ENCODE measurements at places on chromosomes 5 and 9.

- DNase-seq, result no peak
Measured at GRCh38 chr5:139767960-139768359, 27.6 kb upstream of the PSD2 start.

GRCh38 chr5:127024821-127025220, 5.5 kb downstream of the MARCHF3 start:
- DNase-seq, result no peak

- no peak for DNase-seq
Measured at GRCh38 chr5:97455996-97456395, 272.9 kb upstream of the RIOK2 start.

- DNase-seq, result no peak
Measured at GRCh38 chr9:75490326-75490725, 400.1 kb upstream of the PCSK5 start.

- no peak for DNase-seq
Measured at GRCh38 chr5:115489733-115490132, 54.8 kb downstream of the FEM1C start.

- DNase-seq, result no peak
Measured at GRCh38 chr5:58496488-58496887, 5.3 kb downstream of the GAPT start.

GRCh38 chr5:158423623-158424200, 564.8 kb upstream of the CLINT1 start:
- DNase-seq, result no peak

DNA sequence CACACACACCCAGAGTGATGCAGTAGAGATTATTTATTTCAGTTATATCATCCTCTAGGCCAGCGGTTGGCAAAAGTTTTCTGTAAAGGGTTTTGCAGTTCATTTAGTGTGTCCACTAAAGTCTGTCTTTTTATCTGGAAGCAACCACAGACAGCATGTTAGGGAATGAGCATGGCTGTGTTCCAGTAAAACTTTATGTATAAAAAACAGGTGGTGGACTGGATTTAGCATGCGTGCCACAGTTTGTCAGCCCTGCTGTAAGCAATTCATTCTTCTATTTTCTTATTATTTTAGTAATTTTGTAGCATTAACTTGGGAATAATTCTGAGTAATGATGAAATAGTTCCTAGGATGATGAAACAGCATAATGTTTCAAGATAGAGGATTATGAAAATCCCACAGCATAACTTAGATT, 51.7 kb downstream of the CCNH start:
- no peak for DNase-seq

DNA sequence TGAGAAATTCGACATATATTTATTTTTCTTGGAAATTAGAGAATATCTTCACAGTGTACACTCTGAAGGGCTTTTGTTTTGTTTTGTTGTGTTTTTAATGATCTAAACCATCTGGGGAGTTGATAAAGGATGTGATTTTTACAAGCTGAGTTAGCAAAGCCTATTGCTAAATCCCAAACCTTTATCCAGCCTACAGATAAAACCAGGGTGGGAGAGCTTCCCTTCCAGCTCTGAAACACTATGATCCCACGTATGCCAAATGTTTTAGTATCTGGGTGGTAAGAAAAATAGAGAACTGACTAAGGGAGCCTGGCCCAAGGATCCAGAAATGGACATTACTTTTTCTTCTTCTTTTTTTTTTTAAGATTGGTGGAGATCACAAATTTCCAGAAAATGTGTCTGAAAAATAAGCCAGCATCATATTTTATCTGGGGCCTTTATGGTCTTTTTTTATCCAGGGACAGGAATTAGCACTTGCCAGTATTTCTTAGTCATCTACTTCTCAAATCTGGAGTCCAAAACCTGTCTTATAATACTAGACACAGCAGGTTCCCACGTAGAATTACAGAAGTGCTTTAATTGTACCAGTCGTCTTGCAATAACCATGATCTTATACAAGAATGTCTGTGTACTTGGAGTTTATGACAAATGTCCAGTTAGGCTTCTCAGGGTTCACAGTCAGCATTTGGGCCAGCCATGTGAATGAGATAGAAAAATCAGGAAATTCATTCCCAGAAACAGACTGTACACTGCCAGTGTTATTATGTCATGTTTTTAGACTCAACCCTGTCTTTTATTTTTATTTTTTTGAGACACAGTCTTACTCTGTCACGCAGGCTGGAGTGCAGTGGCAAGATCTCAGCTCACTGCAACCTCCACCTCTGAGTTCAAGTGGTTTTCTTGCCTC, 290.8 kb upstream of the MPDZ start:
- DNase-seq, result no peak

- DNase-seq, result no peak
Measured at GRCh38 chr5:181099602-181100086, 31.3 kb downstream of the OR2V1 start.

DNA sequence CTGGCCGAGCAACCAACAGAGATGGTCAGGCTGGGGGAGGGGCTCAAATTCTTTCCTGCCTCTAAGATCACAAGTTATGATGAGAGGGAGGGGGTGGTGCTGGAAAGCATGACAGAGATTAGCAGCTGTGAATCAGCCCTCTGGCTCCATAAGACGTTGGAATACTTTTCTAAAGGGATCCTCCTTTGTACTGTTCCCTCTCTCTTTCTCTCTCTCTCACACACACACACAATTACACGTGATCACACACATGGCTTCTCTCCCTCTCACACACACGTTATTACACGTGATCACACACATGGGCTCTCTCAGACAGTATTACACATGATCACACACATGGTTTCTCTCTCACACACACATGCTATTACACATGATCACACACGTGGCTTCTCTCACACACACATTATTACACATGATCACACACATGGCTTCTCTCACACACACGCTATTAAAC, at the start of gene SLC45A2:
Gene SLC45A2, minus strand, starts transcription at position 23 of the 454 bp plus-strand sequence. CDS start 110 bp downstream, outside the sequence.
- no peak for DNase-seq

GRCh38 chr5:142353071-142353472, 28.3 kb upstream of the SPRY4 start:
- no peak for DNase-seq

DNA sequence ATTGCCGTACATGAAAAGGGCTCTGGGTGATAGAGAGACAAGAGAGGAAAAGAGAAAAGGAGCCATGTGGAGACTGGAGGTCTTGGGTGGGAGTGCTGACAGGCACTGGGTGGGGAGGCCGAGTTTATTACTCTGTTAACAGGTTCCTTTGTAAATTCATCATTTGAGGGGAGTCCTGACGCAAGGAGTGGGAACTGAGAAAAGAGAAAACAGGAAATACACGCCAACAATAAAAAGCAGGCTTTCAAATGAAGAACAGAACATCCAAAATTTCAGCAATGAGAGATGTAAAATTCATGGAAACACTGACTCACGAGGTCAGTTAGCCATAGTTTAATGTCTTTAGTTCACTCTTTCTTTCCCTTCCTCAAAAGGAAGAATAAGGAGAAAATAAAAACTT, 342.8 kb downstream of the TMEM167A start:
- DNase-seq, result no peak

GRCh38 chr9:31950756-31951155, 433.7 kb upstream of the ACO1 start:
- no peak for DNase-seq

DNA sequence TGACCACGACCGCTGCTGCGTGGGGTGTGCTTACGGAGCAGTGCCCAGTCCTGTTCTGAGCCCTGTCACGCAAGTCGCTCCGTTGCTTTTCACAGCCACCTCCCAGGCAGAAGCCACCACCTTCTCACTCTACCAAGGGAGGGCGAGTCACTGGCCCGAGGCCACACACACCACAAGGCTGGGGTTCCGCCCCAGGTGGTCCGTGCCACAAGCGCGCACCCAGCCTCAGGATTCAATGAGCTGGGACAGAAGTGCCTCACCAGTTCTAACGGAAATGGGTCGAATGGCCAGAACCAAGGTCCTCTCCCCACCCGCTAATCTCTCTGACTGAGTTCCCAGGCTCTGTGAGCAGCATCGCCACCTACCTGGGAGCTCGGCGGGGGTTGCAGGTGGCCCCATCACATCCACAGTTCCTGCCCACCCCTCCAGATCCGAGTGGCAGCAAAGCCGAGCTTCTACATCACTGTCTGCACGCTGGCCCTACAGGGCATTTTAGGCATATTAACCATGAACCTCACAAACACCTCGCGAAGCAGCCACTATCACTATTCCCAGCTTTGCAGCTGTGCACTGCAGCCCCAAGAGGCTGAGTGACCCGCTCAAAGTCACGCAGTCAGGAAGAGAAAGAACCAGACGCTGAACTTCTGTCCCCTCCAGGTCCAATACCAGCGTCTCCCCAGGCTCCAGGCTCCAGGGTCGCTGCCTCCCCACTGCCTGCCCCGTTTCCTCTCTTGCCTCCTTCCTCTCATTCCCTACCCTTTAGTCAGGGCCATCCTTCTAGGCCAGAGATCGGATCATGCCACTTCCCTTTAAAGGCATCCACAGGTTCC, 92.1 kb upstream of the PHYKPL start:
- DNase-seq, result no peak

DNA sequence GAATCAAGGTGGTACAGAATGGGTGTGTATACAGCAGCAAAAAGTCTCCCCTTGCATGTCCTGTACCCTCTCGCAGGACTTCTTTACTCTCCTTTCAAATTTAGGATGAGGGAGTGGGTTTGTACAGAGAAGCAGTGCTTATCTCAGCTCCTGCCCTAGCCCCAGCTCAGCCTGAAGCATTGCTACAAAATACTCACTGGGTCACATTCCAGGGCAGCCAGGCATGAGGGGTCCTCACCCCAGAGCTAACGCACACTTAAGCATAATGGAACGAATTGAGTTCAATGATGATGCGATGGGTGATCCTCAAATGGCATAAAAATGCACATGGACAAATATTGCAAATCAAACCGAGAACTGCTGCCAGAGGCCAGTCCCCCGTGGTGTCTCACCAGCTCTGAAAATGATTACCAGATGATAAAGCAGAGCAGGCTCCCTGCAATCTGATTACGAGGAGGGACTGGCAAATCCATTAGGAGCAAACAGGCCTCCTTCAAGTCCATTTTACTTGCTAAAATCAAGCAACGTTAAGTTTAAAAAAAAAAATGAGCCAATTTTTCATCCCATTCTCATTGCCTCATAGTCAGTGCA, 231.6 kb upstream of the TAS2R1 start:
- no peak for DNase-seq

- no peak for DNase-seq
Measured at GRCh38 chr9:108271236-108271635, 584.5 kb downstream of the ACTL7B start.

- DNase-seq, result no peak
Measured at GRCh38 chr5:59241119-59241518, 652.4 kb downstream of the PDE4D start.

DNA sequence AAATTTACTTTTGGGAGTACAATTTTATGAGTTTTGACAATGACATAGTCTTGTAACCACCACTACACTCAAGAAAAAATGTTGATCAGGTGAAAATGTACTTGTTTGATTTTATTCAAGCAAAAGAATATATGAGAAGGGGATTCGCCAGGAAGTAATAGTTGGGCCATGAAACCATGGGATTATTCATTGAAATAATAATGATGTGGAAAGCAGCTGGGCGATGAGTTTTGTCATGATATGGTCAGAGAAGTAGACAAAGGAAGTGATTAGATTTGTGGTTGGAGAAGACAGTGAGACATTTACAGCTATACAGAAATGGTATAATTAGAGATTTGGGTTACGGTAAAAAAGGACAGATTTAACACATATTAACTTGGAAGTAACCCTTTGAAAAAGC, 11.2 kb downstream of the HMGCR start:
- DNase-seq, result no peak

DNA sequence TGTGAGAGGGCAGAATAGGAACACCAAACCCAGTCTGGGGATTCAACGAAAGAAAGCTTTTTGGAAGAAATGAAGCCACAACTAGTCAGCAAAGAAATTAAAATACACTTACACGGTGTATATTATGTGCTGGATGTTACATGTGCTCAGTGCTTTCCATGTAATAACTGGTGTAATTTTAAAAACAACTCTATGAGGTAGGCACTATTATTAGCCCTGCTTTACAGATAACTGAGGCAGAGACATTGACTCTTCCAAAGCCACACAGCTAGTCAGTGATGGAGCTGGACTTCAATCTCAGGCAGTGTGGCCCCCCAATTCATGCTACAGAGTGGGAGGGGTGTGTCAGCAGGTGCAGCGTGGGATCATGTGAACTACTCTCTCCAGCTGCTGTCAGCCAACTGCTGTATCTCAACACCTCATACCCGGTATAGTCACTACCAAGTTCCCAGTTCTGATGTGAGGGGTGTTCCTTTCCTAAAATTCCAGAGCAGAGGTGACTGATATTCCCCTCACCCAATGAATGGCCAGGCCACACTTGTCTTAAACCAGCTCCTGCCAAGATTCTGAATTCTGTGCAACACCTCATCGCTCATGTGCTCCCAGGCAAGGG, 33.8 kb upstream of the TJP2 start:
- no peak for DNase-seq

- no peak for DNase-seq
Measured at GRCh38 chr9:114798101-114798500, 7.7 kb downstream of the TNFSF15 start.

GRCh38 chr5:146243247-146243646, 39.8 kb downstream of the RBM27 start:
- no peak for DNase-seq

GRCh38 chr5:55982957-55983381, 11.8 kb downstream of the IL6ST start:
- DNase-seq, result no peak

- DNase-seq, result no peak
Measured at GRCh38 chr9:120650352-120650751, 63.9 kb downstream of the MEGF9 start.

DNA sequence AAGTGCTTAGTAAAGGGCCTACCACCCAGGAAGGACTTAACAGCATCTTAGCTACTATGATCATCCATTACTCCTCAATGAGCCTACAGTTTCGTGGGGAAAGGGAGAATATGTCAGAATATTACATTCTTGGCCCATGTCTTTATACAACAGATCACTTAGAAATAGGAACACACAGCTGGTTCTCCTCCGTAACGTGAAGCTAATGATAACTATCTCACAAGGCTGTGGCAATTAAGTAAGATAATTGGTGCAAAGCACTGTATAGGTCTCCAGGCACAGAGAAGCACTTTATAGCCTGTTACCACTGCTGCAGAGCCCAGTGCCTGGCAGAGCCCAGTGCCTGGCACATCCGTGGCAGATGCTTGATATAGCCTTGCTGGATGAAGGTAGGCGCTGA, 347.6 kb downstream of the SLIT3 start:
- DNase-seq, result no peak

- no peak for DNase-seq
Measured at GRCh38 chr5:30838936-30839496, 354.5 kb upstream of the CDH6 start.

Measured in foreskin keratinocyte (primary cell).